Astrocyte (in vitro differentiated cells and primary cell): ENCODE measurements at places on chromosomes 11 and 22.
A peak's percentile ranks its signal among the peaks of the same experiment; 100 is the strongest.

DNA sequence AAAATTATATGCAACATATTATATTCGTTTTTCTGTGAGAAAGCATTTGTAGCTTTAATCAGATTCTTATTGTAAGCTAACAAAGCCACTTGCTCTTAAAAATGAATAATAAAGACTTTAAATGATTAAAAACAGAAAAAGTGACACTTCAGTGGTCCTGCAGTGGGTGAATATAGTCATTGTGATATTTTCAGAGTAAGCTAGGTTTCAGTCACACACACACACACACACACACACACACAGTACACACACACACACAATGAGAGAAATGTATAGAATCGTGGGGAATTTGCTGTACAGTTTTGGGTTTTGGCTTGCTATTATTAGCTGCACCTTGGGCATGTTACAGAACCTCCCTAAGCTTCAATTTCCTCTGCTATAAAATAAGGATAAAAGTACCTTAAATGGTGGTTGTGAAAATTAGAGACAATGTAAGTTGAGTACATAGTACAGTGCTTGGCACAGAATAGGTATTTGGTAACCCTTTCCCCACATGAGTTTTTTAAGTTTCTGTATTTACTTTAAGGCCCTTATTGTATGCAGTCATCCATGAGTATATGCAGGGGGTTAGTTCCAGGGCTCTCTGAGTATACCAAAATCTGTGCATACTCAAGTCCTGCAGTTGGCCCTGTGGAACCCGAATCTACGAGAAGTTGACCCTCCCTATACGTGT, 39.8 kb downstream of the CSTPP1 start:
- DNase-seq = no peak

GRCh38 chr22:30159561-30160353, 79.5 kb downstream of the HORMAD2 start:
- DNase-seq = peak; percentile 75

GRCh38 chr22:30870451-30871345, 97.9 kb downstream of the MORC2 start:
- DNase-seq = no peak

DNA sequence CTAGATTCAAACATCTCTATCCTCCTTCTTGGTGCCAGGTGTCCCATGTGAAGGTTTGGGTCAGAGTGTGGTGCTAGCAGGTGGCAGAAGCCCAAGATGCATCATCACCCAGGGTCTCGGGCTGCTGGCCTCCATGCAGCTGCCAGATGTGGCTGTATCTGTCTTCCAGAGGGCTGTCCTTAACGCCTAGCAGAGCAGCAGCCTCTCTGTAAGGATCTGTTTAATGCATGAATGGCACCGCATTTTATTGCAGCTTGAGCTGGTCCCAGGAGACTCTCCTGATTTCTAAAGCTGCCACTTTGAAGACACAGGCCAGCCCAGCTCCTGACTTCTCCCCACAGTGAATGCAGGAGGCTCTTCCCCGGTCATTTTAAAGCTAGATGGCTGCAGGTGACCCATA, 26.3 kb downstream of the SLC1A2 start:
- no peak for DNase-seq

- DNase-seq = peak; percentile 13
Observed at GRCh38 chr11:83976086-83976485, 689.9 kb upstream of the CCDC90B start.

DNA sequence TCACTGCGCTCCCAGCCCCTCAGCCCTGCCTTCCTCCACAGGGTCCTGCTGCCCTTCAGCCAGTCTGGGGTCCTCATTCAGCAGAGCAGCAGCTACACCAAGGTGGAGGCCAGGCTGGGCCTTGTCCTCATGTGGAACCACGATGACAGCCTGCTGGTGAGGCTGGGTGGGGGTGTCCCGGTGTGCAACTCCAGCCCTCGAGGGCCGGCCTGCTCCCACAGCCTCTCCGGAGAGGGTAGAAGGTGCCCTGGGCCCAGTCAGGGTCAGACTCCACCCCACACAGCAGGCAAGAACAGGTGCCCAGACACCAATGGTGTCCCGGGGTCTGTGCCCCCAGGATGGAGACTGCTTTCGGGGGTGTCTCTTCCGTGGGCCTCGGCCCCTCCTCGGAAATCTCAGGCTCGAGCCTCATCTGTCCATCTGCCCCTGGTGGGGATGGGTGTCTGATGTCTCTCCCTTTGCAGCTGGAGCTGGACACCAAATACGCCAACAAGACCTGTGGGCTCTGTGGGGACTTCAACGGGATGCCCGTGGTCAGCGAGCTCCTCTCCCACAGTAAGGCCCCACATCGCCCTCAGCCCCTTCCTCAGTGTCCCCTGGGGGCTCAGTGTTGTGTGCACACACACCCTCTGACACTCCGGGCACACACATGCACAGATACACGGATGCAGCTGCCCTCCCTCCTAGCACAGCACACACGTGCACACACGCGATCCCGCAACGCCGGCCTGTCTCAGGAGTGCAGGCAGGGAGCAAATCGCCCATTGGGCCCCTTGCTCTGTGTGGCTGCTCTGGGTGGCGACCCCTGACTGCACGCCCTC, 4.9 kb downstream of the MUC5AC start:
- no peak for DNase-seq

DNA sequence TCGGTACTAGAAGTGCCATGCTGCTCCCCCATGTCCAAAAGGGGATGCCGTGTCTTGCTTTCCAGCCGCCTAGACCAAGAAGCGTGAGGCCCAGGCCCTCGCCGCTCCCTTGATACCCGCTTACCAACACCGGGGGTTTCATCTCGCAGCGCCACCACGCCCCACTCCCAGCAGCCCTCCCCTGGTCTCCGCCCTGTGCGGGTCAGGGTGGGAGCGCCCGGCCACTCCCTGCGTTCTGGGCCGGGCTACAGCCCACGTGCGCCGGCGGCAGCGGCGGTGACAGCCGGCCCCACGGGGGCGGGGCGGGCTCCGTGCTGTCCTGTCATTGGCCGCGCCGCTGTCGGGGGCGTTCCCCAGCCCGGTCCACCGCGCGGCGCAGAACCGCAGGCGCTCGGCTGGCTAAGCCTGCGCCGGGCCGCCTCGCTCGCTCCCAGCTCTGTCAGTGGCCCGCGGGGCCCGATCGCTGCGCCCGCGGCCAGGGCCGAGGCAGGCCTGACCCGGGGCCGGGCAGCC, at the start of gene MICAL2:
Gene MICAL2, plus strand, starts transcription at position 390 of the 513 bp plus-strand sequence. CDS start 51,566 bp downstream, outside the sequence.
- peak; percentile 75 for DNase-seq

- no peak for DNase-seq
Observed at GRCh38 chr11:88043149-88043548, 132.1 kb downstream of the RAB38 start.

DNA sequence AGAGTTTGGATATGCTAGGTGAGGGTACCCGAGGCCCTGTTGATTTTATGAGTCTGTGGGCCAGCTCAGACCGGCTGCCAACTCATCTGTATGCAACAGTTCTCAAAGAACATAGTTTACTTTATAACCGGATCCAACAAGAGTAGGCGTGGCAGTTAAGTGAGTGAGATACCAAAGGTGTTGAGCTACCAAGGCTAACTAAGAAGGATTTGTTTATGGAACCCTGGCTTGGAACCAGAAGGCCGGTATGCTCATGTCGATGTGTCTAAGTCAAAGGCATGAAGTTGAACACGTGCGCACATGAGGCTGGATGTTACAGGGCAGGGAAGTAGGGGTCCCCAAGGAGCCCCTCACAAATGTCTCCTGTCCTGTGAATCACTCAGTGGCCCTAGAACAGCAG, at the start of gene KCNJ1:
Gene KCNJ1, minus strand, starts transcription at position 20 of the 400 bp plus-strand sequence. CDS start 27,053 bp downstream, outside the sequence.
- no peak for DNase-seq

DNA sequence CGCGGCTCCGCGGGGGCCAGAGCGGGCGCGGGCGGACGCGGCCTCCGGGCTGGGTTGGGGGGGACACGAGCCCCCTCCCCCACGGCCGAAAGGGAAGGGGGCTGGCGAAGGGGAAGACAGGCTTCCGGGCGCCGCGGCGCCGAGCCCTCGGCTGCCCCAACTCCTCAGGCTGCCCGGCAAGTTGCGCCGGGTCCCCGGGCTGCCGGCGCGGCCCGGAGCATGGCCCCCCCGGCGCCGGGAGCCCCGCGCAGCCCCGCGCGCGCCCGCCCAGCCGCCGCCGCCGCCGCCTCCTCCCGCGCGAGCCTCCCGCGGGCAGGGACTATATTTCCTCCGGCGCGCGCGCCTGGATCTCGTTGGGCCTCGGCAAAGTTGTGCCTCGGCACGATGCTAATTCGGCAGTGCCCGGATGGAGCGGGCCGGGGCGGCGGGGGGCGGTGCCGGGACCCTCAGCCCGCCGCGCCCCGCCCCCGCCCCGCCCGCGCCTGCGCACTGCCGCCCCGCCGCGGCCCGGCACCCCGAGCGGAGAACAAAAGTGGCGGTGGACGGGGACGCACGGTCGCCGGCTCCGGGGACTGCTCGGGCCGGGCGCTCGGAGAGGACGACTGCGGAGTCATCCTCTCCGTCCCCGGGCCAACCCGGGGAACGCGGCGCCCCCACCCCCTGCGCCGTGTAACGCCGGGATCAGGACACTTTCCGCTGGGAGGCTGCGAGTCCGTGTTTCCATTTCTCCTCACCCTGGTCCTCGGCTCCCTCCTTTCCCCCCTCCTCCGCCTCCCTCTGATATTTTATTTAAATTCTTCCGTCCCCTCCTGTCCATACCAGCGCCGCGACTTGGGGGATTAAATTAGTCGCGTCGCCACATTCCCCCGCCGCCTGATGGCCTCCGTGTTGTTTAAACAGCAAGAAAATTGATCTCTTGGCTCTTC, at the start of gene PHF21B:
Gene PHF21B, minus strand, starts transcription at position 400 of the 926 bp plus-strand sequence. CDS start 456 bp downstream, outside the sequence.
- no peak for DNase-seq

DNA sequence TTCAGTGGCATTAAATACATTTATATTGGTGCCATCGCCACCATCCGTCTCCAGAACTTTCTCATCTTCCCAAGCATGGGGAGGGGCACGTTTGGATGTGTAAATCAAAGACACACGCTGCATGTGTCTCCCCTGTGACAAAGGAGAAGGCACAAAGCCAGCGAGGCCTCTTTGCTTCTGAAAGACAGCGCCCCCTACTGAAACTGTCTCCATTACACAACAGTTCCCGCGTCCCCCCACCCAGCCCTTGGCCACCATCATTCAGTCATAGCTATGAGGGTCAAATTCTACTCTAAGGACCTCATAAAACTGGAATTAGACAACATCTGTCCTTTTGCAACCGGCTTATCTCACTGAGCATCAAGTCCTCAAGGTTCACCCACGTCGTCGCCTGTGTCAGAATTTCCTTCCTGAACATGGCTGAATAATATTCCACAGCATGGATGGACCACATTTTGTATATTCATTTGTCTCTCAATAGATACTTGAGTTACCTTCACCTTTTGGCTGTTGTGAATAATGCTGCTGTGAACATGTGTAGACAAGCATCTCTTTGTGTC, 64.8 kb downstream of the IGF2 start:
- DNase-seq = no peak

- no peak for DNase-seq
Observed at GRCh38 chr11:77517753-77518152, 43.9 kb upstream of the PAK1 start.

GRCh38 chr11:66369073-66369894, 2.3 kb downstream of the SLC29A2 start:
- no peak for DNase-seq

- DNase-seq = peak; percentile 2
Observed at GRCh38 chr11:45665206-45665932, at the start of gene CHST1. TSS of gene CHST1 (minus strand) at chr11:45665622. CDS start at chr11:45650923, 14,699 bp downstream.

- no peak for DNase-seq
Observed at GRCh38 chr22:31284281-31285155, 7.8 kb downstream of the PIK3IP1 start.

DNA sequence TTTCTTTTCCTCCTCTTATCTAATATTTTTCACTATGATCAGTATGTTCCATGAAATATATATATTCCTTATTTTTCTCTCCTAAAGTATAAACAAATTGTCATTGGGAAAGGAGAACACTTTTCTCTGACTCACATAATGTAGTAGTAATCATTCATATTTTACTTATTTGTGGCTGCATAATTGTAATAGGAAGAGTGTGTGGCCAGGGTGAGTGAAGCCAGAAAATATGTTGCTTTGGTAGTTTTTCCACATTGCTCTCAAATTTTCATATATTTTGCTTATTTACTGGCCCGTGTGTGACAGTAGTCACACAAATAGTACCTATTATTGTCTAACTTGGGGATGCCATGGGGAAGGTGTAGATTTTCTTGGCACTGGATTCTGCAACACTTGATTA, 172.1 kb downstream of the DYNC2H1 start:
- no peak for DNase-seq

- DNase-seq = no peak
Observed at GRCh38 chr11:11901929-11902328, 60.2 kb downstream of the USP47 start.

GRCh38 chr11:76207642-76208401, 1.5 kb upstream of the WNT11 start:
- DNase-seq = peak; percentile 40

DNA sequence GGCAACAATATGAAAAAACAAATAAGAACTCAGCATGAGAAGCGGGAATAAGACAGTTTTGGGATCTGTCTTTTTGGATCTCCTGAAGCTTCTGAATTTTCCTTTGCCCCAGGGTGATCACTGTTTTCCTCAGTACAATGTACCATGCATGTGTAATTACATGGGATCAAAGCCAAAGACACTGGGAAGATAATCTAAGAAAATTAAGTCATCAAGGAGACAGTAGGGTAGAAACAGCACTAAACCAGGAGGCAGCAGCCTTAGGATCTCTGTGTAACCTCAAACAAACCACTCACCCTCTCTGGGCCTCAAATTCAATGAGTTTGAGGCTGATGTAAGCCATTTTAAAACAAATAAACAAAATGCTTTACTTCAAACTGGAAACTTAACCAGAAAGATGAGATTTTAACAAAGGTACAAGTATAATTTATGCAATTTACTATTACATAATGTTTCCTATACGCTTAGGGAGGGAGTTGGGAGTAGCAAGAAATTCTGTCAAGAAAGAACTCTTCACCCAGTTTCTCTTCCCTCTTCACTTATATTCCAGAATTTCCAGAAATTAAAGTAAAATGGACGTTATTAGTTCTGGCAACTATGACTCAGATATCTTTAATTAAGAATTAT, 77.0 kb downstream of the RAB30 start:
- DNase-seq = no peak

DNA sequence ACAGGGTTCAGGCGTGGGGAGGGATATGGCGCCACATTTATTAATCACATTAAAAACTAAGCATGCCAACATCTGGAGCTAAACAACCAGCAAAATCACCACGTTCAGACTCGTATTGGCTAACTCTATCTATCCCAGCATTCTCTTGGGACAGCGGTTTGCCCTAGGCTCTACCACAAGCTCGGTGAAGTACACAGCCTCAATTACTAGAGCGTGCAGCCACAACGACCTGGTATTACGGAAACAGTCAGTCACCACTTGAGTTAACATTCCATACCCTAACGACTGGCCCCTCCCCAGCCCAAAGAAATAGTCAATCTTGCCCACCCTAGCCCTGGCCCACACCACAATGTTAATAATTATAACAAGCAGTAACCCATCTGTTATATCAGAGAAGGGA, 32.1 kb downstream of the APOL5 start:
- peak; percentile 20 for DNase-seq
